Ascending aorta (tissue), 2 donors: ENCODE measurements at places on chromosomes 2 and 18. TPM values are rescaled to one million over a fixed set of nuclear protein-coding genes. Genes with fewer than 3 reads are reported as not detected.

GRCh38 chr2:71070294-71071093 lies 2.0 kb downstream of the NAGK start:
- no peaks in the 10 kb centered on the region for H3K27me3 ChIP-seq
- H3K27ac ChIP-seq = no peak overlapping the region
- peaks cover 22% of the 10 kb centered on the region for H3K4me1 ChIP-seq
- no peak for DNase-seq

DNA sequence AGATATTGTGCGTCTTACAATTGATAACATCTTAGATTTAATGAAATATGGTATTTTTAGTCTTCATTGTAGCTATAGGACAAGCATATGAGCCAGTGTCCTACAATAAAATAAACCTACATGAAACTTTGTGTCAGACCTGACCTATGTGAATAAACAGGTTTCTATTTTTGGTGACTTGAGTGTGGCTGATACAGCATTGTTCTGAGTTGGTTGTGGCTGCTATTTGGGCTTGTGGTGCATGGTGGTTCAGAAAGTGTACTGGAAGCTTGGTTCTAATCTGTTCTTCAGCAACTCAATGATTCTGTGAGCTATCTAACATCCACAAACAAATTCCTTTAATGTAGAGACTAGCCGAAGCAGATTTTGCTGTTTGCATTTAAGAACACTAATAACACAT lies 64.9 kb upstream of the MAP2 start:
- no peaks in the 10 kb centered on the region for H3K4me1 ChIP-seq
- H3K4me3 ChIP-seq = no peak overlapping the region
- H3K27ac ChIP-seq = no peak overlapping the region
- no peaks in the 10 kb centered on the region for H3K27me3 ChIP-seq

- peak overlapping the region; percentile 71 for H3K27ac ChIP-seq
- no peak overlapping the region for H3K4me3 ChIP-seq
- no peaks in the 10 kb centered on the region for H3K27me3 ChIP-seq
- peaks cover 23% of the 10 kb centered on the region for H3K4me1 ChIP-seq
- DNase-seq = no peak
Measured at GRCh38 chr2:47271054-47272000, 116.2 kb upstream of the STPG4 start.

GRCh38 chr18:8928044-8928443 lies 174.5 kb upstream of the NDUFV2 start:
- no peak overlapping the region for H3K4me3 ChIP-seq
- no peaks in the 10 kb centered on the region for H3K4me1 ChIP-seq
- H3K27me3 ChIP-seq = no peaks in the 10 kb centered on the region
- H3K27ac ChIP-seq = no peak overlapping the region

GRCh38 chr2:48471048-48471474 lies 58.9 kb upstream of the STON1 start:
- H3K27me3 ChIP-seq = no peaks in the 10 kb centered on the region
- H3K36me3 ChIP-seq = peaks cover 28% of the 10 kb centered on the region
- no peak overlapping the region for H3K27ac ChIP-seq

- no peak for DNase-seq
- H3K27ac ChIP-seq = no peak within 1 kb of the TSS
- peak within 1 kb of the TSS; percentile 61 for H3K4me3 ChIP-seq
Measured at GRCh38 chr2:15939854-15940660, at the start of gene MYCN. MYCN (plus strand) TSS chr2:15940550; CDS start chr2:15942065, 1,515 bp downstream.

DNA sequence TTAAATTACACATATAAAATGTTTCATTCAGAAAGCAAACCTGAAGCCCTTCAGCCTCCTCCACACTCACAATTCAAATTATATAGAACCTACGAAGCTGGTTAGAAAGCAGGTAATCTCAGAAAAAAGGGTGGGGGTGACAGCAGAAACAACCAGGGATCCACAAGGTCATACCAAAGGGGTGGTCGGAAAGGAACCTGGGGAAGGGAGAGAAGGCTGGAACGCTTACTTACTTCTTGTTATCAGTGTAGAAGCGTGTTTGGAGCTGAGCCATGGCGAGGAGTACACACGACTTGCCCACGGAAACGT lies 316 bp downstream of the WDR12 start:
- no peaks in the 10 kb centered on the region for H3K36me3 ChIP-seq
- peak overlapping the region; percentile 64 for H3K4me3 ChIP-seq
- DNase-seq = no peak
- no peaks in the 10 kb centered on the region for H3K4me1 ChIP-seq
- H3K27me3 ChIP-seq = no peaks in the 10 kb centered on the region
- peak overlapping the region; percentile 82 for H3K27ac ChIP-seq

GRCh38 chr18:22230471-22230945 lies 61.1 kb downstream of the GATA6 start:
- no peak overlapping the region for H3K4me3 ChIP-seq
- H3K36me3 ChIP-seq = no peaks in the 10 kb centered on the region
- H3K27me3 ChIP-seq = no peaks in the 10 kb centered on the region
- H3K4me1 ChIP-seq = no peaks in the 10 kb centered on the region
- H3K27ac ChIP-seq = no peak overlapping the region
- no peak for DNase-seq

DNA sequence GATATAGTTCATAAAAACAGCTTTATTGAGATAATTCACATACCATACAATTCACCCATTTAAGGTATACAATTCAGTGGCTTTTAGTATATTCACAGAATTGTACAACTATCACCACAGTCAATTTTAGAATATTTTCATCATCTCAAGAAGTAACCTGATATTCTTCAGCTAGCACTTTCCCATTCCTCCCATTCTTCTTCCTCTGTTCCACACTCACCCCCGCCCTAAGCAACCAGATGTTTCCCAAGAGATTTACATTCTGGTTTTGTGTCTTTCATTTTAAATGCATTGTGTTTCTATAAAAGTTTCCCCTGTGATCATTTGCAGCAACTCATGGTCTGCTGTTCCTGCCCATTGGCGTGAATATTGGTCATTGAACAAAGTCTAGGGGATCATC lies 5.4 kb downstream of the GPN1 start:
- no peaks in the 10 kb centered on the region for H3K4me1 ChIP-seq
- H3K27ac ChIP-seq = no peak overlapping the region
- H3K27me3 ChIP-seq = no peaks in the 10 kb centered on the region

GRCh38 chr2:111676291-111676822 lies 207.6 kb downstream of the ANAPC1 start:
- no peaks in the 10 kb centered on the region for H3K27me3 ChIP-seq
- DNase-seq = peak; percentile 47
- no peaks in the 10 kb centered on the region for H3K36me3 ChIP-seq
- peaks cover 3% of the 10 kb centered on the region for H3K4me1 ChIP-seq

DNA sequence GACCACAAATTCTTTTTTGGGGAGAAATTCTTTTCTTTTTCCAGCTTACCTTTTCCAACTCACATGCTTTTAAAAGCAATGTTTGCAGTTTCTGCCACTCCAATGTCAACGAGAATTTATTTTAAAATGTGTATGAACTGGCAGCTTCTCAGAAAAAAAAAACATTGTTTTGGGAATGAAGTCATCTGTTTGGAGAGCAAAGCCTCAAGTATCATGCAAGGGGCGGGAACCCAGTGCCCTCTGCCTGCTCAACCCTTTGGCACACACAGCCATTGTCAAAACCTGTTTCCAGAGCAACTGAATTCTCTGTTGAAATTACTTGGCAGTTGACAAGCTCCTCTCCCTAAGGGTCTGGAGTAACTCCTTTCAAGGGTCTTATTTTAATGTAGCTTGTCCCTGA lies 128.5 kb downstream of the QPCT start:
- no peak overlapping the region for H3K4me3 ChIP-seq
- no peaks in the 10 kb centered on the region for H3K27me3 ChIP-seq
- H3K4me1 ChIP-seq = peaks cover 11% of the 10 kb centered on the region
- peak overlapping the region; percentile 65 for H3K27ac ChIP-seq
- no peaks in the 10 kb centered on the region for H3K36me3 ChIP-seq

- no peaks in the 10 kb centered on the region for H3K27me3 ChIP-seq
- no peaks in the 10 kb centered on the region for H3K36me3 ChIP-seq
- no peak for DNase-seq
- H3K4me1 ChIP-seq = no peaks in the 10 kb centered on the region
- no peak overlapping the region for H3K27ac ChIP-seq
Measured at GRCh38 chr2:100283724-100284501, 38.4 kb downstream of the LONRF2 start.

DNA sequence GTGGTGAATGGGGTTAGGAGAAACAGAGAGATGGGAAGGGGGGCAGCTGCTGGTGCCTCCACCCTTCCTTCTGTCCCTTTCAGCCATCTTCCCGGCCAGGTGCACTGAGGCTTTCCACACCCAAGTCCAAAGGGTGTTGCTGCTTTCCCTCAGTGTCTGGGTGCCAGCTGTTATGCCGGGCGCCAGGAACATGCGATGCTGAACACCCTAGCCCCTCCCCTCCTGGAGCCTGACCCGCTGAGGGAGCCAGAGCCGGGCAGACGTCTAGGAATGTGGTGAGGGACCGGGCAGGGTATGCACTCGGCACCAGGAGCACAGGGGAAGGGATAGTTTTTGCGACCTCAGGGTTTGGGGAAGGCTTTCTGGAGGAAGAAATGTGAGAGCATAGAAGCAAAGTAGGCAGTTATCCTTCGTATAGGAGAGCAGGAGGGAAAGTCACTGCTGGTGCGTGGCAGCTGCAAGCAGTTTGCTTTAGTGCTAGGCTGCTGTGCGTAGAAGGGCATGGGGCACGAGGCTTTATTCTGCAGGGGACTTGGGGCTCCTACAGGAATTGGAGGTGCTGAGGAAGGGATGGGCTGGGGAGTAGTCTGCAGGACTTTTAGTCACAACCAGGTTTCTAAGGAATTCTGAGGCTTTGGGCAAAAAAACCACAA lies 147.7 kb downstream of the TSN start:
- no peaks in the 10 kb centered on the region for H3K4me1 ChIP-seq
- no peak overlapping the region for H3K4me3 ChIP-seq
- no peaks in the 10 kb centered on the region for H3K36me3 ChIP-seq
- DNase-seq = no peak

DNA sequence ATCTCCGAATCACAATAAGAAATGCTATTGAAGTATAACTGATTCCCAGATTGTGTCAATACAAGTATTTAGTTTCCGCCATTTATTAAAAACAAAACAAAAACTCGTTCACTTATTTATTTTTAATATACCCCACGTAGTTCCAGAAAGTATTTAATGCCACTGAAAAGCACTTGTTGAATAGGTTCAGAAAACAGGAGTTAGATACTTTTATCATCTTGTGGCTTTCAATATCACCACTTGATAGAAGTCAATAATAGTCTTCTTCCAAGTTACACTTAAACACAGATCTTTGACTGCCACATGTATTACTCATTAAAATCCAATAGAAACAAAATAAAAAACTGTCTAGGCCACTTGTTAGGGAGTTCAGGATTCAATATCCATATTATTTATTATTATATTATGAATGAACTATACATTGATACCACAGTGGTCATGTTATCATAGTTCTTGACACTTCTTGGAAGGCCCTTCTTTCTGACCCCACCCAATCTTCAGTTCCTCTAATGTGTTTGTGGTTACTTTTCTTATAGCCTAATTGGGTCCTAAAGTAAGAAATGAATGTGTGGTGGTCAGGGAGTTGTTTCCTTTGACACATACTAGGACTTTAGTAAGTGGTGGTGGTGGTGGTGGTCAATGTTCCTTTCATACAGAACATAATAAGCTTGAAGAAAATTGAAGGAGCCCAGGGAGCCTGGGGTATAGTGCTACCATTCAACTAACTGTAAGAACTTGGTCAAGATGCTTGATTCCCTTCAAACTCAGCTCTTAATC lies 221.3 kb upstream of the ITGA4 start:
- no peak for DNase-seq
- H3K4me1 ChIP-seq = no peaks in the 10 kb centered on the region
- H3K27me3 ChIP-seq = no peaks in the 10 kb centered on the region
- H3K36me3 ChIP-seq = no peaks in the 10 kb centered on the region

- no peak overlapping the region for H3K27ac ChIP-seq
- no peaks in the 10 kb centered on the region for H3K4me1 ChIP-seq
- no peak for DNase-seq
- H3K4me3 ChIP-seq = no peak overlapping the region
- no peaks in the 10 kb centered on the region for H3K36me3 ChIP-seq
Measured at GRCh38 chr2:119721462-119721861, 38.3 kb upstream of the PTPN4 start.

GRCh38 chr2:70085711-70086277 lies 1.5 kb upstream of the PCBP1 start:
- peaks cover 29% of the 10 kb centered on the region for H3K4me1 ChIP-seq
- peak; percentile 53 for DNase-seq
- peak overlapping the region; percentile 98 for H3K27ac ChIP-seq
- peaks cover 5% of the 10 kb centered on the region for H3K36me3 ChIP-seq
- H3K4me3 ChIP-seq = peak overlapping the region; percentile 78
- H3K27me3 ChIP-seq = no peaks in the 10 kb centered on the region

DNA sequence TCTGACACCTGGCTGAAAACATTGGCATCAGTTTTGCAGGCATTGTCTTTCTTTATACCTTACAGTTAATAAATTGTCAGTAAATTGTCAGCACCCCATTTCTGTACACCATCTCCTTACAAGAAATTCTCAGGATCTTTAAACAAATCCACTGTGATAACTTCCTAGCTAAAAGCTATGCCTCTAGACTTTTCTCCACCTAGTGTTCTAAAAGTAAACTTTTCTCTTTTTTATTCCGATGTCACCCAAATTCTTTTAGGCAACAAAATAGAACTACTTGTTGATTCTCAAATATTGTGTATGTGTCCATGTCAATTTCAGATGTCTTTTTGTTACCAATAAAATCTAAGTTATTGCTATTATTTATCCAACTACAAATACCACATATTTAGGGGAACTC lies 617.4 kb upstream of the NRXN1 start:
- no peak overlapping the region for H3K4me3 ChIP-seq
- no peaks in the 10 kb centered on the region for H3K27me3 ChIP-seq
- no peaks in the 10 kb centered on the region for H3K36me3 ChIP-seq
- H3K27ac ChIP-seq = no peak overlapping the region

The CASP10 gene
- total RNA-seq = 7.8 TPM

The REG3G gene
- total RNA-seq = not detected

The REG3A gene
- total RNA-seq = not detected

The COLEC11 gene
- total RNA-seq = 0.75 TPM

The UGT1A10 gene
- not detected for total RNA-seq

The NT5C1B gene
- not detected for total RNA-seq

The AMER3 gene
- total RNA-seq = not detected

The NPHP1 gene
- total RNA-seq = 9.8 TPM

The GPAT2 gene
- total RNA-seq = 9.4 TPM

The HAAO gene
- total RNA-seq = 7.2 TPM

The PTPRN gene
- total RNA-seq = not detected

The ASXL2 gene
- total RNA-seq = 8.7 TPM
